Esophagus squamous epithelium (tissue), 5 donors: ENCODE measurements at places on chromosomes 7 and 10.

GRCh38 chr10:2837674-2838073 is 229.7 kb upstream of the PFKP start:
- no peak for DNase-seq

- no peak for DNase-seq
Measured at GRCh38 chr10:30092151-30092790, 32.9 kb upstream of the JCAD start.

- DNase-seq = no peak
Measured at GRCh38 chr7:158443688-158444483, 143.7 kb downstream of the PTPRN2 start.

DNA sequence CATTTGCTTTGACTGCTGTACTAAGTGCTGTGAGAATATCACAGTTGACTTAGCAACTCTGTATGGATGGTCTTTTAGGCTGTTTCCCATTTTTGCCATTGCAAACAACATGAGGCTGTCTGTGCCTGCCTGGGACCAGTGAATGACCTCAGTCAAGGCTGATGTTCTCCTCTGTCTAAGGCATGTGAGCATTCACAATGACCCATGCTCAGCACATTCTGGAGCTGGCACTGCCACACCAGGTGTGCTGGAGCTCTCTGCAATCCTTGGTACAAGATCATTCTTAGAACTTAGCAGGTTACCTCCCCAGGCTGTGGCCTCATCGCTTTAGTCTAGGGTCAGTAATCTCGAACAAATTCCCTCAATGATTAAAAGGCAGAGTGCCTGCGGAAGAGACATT is 61.9 kb downstream of the SH3PXD2A start:
- no peak for DNase-seq

GRCh38 chr7:30996256-30996655 is 32.5 kb downstream of the GHRHR start:
- no peak for DNase-seq

GRCh38 chr7:10977113-10977512 is 3.4 kb downstream of the PHF14 start:
- DNase-seq = no peak

- no peak for DNase-seq
Measured at GRCh38 chr10:48797830-48798229, 113.2 kb downstream of the WDFY4 start.

GRCh38 chr10:10774416-10774815 is 243.3 kb upstream of the CELF2 start:
- DNase-seq = no peak

- no peak for DNase-seq
Measured at GRCh38 chr7:69749994-69750393, 151.7 kb downstream of the AUTS2 start.

DNA sequence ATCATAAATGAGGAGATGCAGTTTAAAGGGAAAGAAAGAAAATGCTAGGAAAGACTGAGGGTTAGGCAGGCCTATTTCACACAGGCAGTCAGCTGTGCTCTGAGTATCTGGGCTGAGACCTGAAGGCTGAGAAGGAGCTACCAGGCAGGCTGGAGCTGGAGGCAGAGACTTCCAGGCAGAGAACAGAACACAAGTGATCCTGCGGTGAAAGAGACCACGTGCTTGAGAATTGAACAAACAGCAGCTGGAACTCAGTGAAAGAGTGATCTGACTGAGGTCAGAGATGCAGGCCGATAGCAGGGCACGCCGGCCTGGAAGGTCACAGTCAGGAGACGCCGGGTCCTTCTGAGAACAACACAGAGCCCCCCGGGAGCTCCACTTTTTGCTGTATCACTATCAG is 147.8 kb downstream of the ADAM12 start:
- DNase-seq = no peak

- DNase-seq = no peak
Measured at GRCh38 chr10:77756319-77757232, 119.0 kb upstream of the KCNMA1 start.

- DNase-seq = no peak
Measured at GRCh38 chr10:7817984-7818294, 366 bp upstream of the TAF3 start.

DNA sequence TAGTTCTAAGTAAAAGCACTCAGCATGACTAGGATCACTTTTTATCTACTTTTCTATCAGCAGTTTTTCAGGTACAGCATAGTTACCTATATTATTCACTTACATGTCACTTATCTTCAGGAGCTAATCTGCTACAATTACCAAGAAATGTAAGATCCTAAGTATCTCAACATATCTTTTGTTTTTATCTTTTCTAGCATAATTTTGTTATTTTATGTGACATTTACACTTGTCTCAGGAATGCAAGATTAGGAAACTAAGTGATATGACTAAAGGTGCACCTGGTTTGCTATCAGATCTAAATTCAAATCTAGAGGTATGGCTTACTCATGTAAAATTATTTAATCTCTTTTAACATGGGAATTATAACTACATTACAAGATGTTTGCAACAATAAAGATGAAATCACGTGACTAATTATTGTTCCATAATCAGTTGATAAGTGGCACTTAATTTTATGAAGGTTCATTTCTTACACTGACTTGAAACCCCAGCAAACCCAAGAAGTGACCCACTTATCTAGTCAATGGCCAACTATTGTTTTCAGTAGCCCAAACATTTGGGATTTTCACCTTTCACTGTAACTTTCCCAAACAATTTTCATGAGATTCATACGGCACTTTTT is 390.3 kb upstream of the PCDH15 start:
- no peak for DNase-seq

GRCh38 chr7:43569424-43569823 is 13.5 kb upstream of the STK17A start:
- no peak for DNase-seq

- DNase-seq = no peak
Measured at GRCh38 chr7:114823290-114823689, 98.6 kb upstream of the MDFIC start.

DNA sequence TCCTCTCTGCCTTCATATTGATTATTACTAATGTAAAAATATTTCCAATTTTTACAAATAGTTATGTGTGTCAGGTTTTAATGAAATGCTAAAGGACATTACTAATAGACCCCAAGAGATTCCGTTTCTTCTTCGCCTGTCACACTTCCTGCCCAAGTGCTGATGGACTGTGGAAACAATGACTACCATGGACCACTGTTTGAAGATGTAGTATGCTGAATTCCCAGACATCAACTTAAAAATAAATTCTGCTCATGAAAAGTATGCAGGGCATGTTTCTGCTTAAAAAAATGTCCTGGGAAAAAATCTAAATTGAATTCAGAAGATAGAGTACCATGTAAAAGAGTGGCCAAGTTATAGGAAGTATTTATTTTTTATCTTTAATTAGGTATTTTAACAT is 52.1 kb downstream of the ST7 start:
- DNase-seq = no peak

- DNase-seq = no peak
Measured at GRCh38 chr7:67422601-67423000, 426.0 kb downstream of the TYW1 start.
